ENCODE measurements at places on chromosomes 5 and 9.

DNA sequence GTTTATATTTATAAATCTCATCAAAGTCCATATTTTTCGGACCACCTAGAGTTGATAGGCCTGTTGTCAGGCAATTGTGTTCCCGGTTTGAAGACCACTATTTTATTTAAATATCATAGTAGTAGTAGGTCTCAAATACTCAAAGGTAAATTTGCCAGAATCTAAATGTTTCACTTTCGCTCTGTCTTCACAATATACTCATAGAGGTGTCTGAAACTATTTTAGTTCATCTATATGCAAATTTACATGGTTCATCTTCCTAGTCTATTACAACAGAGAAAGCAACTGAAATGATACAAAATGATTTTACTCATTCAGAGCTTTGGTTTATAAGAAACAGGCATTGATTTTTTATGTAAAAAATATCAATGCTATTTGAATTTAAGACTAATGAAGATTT lies 1897.5 kb downstream of the EFNA5 start:
- H3K4me3 ChIP-seq: no peak overlapping the region
- no peak overlapping the region for H3K27ac ChIP-seq
- DNase-seq: no peak
- H3K4me1 ChIP-seq: no peaks in the 10 kb centered on the region
- no peaks in the 10 kb centered on the region for H3K36me3 ChIP-seq
- H3K27me3 ChIP-seq: no peaks in the 10 kb centered on the region

DNA sequence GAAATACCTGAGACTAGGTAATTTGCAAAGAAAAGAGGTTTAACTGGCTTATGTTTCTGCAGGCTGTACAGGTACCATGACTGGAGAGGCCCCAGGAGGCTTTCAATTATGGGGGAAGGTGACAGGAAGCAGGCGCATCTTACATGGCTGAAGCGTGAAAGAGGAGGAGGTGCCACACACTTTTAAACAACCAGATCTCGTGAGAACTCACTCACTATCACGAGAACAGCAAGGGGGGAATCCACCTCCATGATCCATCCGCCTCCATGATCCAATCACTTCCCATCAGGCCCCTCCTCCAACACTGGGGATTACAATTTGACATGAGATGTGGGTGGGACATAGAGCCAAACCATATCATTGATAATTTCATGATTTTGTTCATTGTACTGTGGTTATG lies 2.5 kb upstream of the MED27 start:
- peaks cover under 1% of the 10 kb centered on the region for H3K36me3 ChIP-seq
- H3K27ac ChIP-seq: no peak overlapping the region
- no peak overlapping the region for H3K4me3 ChIP-seq
- H3K27me3 ChIP-seq: peaks cover 9% of the 10 kb centered on the region

DNA sequence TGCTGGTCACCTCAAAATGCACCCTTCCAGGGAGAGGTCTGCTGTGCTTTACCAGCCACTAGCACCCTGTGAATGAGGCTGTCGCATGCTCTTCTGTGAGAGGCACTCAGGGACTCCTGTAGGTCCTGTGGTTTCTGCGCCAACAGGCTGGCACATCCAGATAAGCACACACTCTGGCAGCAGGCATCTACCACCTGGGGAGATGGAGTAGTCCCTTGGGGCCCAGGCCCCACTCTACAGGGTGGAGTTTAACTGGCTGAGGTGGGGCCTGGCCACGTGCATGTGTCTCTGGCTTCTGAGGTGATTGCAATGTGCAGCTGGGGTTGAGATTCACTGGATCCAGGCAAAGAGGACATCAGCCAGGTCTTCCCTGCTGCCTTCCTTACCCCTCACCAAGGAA lies 32.3 kb downstream of the TMEM174 start:
- H3K36me3 ChIP-seq: no peaks in the 10 kb centered on the region
- no peak for DNase-seq
- no peak overlapping the region for H3K4me3 ChIP-seq
- peaks cover 7% of the 10 kb centered on the region for H3K4me1 ChIP-seq
- peaks cover 30% of the 10 kb centered on the region for H3K27me3 ChIP-seq

DNA sequence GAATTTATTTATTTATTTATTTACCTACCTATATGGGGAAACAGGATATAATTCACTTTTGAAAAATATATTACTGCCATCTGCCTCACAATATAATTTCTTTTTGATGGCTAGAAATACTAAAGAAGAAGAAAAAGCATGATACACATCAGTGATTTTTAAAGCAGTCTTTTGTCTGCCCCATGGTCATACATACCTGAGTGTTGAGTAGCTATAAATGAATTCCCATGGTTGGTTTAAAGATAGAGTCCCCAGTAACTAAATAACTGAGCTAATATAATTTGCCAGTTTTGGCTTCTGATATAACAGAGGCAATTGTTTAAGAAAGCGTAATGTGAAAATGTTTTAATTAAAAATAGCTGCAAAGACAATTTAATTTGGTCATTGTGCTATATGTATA lies 447.8 kb downstream of the PDE4D start:
- H3K27ac ChIP-seq: no peak overlapping the region
- no peaks in the 10 kb centered on the region for H3K36me3 ChIP-seq
- H3K4me3 ChIP-seq: no peak overlapping the region

- H3K27me3 ChIP-seq: no peaks in the 10 kb centered on the region
- no peak overlapping the region for H3K4me3 ChIP-seq
- peak overlapping the region; percentile 64 for H3K27ac ChIP-seq
Observed at GRCh38 chr5:50415912-50416311, 25.2 kb downstream of the EMB start.
